ENCODE measurements at places on chromosomes 2 and 18.

DNA sequence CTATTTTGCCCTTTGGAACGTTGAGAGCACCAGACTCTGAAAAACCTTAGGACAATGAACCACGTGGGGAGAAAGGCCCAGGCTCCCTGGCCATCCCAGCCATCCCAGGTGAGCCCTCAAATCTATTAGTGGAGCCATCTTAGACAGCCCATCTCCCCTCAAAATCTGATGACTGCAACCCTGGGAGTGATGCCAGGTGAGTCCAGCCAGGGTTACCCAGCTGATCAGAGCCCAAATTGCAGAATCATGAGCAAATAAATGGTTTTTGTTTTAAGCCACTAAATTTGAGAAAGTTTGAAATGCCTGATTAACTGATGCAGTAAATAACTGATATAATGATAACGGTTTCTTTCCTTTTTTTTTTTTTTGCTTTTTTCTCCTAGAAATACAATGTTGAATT, 242.4 kb downstream of the GCA start:
- H3K27ac ChIP-seq: no peak overlapping the region
- no peaks in the 10 kb centered on the region for H3K27me3 ChIP-seq
- H3K4me3 ChIP-seq: no peak overlapping the region
- peaks cover 12% of the 10 kb centered on the region for H3K4me1 ChIP-seq
- no peaks in the 10 kb centered on the region for H3K36me3 ChIP-seq

DNA sequence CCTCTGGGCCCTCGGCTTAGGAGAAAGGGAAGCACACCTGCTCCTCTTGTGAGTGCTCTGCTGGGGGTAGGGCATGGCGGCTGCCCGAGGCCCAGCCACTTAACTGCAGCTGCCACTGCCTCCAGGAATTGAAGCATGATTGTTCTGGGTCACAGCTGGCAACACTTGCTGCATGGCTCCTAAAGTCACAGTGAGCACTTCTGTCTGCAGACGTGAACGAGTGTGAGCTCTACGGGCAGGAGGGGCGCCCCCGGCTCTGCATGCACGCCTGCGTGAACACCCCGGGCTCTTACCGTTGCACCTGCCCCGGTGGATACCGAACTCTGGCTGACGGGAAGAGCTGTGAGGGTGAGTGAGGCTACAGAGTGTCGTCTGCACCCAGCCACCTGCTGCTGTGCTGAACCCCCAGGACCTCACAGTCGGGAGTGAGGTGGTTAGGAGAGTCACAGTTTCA, 44.4 kb downstream of the FBLN7 start:
- H3K27me3 ChIP-seq: no peaks in the 10 kb centered on the region
- peaks cover 7% of the 10 kb centered on the region for H3K4me1 ChIP-seq
- no peak overlapping the region for H3K27ac ChIP-seq
- no peak overlapping the region for H3K4me3 ChIP-seq
- H3K36me3 ChIP-seq: no peaks in the 10 kb centered on the region
- no peak for DNase-seq

DNA sequence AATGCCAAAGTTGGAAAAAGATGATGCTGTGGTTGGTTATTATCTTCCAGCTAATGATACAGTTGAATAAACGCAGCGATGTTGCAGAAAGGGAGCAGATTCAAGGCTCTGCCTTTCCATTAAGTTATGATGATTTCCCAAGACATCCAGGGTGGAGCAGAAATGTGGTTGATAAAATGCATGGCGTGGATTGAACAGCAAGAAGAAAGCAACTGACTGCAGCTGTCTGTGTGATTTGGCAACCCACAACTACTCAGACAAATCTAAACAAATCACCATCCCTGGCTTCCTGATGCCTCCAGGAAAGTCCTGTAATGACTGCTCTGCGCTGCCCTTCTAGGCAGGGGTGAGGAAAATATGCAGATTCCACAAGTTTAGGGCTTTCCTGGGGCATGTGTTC, 166.3 kb downstream of the NRP2 start:
- H3K36me3 ChIP-seq: no peaks in the 10 kb centered on the region
- H3K27me3 ChIP-seq: no peaks in the 10 kb centered on the region
- no peak overlapping the region for H3K4me3 ChIP-seq
- no peak overlapping the region for H3K27ac ChIP-seq
- DNase-seq: no peak

DNA sequence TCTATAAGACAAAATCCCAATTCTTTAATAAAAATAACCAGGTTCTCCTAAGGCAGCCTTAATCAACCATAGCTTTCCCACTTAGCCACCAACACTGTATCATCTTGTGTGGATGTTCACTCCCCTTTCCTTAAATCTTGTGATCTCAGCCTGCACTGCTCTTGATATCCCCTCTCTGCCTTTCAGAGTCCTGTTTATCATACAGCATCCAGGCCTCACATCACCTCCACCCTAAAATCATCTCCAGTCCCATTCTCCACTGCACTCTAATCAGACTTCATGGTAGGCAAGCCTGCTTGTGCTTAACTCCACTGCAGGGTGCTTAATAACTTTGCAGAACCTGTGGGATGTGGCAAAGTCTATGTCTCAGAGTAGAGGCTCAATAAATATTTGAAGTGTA, 18.8 kb downstream of the ARHGAP15 start:
- DNase-seq: no peak
- peaks cover 1% of the 10 kb centered on the region for H3K27me3 ChIP-seq
- H3K4me3 ChIP-seq: no peak overlapping the region

Data from neuronal stem cell (in vitro differentiated cells).